ENCODE measurements at places on chromosomes 13 and 19.

DNA sequence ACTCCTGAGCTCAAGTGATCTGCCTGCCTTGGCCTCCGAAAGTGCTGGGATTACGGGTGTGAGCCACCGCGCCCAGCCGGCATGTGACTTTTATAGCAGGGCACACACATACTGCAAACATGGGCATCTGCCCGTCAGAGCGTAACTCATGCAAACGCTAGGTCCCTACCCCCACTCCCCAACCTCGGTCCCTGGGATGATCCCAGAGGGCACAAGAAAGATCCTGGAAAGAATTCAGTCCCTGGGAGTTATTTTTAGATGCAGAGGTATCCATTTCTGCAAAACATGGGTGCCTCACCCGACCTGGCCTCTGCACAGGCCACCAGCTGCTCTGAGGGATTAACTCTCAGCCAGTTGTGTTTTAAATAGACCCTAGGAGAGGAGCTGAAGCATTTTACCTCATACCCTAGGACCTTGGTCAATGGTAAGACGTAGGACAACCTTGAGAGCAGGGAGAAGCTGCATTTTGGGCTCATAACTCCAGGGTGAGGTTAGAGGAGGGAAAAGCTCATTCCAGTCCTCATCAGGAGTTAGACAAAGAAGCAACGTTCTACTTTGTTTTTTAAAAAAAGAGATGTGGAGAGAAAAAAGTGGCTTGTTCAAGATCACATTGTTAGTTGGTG lies 10.8 kb downstream of the TMEM38A start:
- DNase-seq: no peak

DNA sequence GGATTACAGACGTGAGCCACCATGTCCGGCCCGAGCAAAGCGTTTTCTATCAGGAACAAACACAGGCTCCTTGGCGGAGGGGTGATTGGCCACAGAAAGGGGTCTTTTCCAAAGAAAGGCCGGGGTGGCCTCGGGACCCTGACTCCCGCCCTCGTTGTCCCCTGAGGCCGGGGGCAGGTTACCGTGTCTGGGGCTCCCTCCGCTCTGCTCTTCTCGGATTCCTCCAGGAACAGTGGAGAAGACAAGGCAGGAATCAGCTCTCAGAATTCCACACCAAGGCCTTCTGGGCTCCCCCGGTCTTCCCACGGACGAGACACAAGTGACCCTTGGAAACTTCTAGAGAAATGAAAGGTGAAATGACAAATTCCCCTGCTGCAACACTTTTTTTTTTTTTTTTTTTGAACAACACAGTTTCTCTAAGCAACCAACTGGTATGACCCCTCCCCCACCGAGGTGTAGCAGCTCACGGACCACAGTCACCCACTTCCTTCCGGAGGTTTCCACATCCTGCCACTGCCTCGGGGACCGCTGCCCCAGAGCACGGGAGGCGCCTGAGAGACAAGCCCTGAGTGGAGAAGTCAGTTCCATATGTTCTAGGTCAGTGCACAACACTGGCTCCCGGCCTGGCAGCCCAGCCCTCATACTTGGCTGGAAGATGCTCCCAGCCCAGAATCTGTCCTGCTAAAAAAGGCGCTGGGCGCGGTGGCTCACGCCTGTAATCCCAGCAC lies 11.0 kb downstream of the MOB3A start:
- DNase-seq: no peak

GRCh38 chr19:13887517-13887916 lies 10.6 kb downstream of the NANOS3 start:
- no peak for DNase-seq

GRCh38 chr19:51122112-51122981 lies 2.4 kb upstream of the SIGLEC9 start:
- DNase-seq: no peak

- DNase-seq: no peak
Measured at GRCh38 chr19:31330237-31330636, 19.0 kb downstream of the TSHZ3 start.

GRCh38 chr19:2321565-2322283 lies 6.7 kb downstream of the LSM7 start:
- no peak for DNase-seq

DNA sequence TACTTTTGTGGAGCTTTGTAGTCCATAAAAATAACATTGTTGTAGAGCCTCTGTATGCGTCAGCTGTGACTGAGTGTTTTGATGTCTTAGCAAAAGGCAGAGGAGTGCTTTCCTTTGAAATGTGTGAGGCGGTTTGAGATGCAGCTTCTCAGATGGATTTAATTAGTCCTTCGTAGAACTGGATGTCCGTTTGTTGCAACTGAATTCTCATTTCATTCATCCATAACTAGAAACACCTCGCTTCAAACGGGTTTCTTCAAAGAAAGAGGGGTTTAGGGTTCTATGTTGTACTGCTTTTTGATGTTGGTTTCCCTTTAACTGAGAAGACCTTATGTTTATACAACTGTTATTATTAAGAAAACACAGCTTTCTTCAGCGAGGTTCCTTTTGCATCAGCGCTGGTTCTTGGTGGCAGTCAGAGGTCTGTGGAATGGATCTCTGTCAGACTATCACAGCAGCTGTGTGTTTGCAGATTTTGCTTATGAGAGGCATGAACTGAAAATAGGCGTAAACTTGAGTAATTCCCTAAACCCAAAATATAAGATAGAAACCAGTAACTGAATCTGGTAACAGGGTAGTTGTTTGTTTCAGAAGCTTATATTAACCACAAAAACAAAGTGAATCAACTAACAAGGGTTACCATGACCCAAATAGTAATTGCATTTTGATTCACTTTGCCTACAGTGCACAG lies 194.4 kb downstream of the GGACT start:
- DNase-seq: no peak

DNA sequence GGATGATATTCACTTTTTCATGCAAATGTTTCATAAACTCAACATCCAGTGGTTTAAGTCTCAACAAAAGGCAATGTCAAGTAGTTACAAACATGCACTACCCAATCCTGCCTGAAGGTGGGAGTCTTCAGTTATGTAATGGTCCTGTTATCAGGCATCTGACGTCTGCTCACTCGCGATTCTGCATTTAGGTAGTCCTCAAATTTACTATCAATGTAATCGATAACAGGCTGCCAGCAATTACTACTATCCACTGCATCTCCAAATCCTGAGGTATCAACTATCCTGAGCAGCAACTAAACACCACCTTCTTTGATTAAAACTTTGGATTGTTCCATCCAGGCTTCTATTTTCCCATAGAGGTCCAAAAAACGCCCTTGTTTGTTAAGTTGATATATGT lies 51.2 kb downstream of the NLRP12 start:
- DNase-seq: no peak

DNA sequence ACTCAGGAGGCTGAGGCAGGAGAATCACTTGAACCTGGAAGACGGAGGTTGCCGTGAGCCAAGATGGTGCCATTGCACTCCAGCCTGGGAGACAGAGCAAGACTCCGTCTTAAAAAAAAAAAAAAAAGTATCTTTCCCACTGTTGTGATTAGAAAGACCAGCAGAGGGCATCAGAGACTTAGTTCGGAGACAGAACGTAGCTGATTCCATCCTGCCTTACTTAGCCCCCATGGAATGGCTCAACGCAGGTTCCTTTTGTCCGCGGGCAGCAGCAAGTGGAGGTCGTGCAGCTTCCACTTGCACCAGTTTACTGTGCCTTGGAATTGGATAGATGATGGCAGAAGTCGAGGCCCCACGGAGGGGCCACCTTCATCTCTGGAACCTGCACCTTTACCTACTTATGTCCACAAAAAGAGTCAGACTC lies 8.1 kb downstream of the TIMM29 start:
- DNase-seq: no peak

GRCh38 chr19:843836-844545 lies 3.2 kb downstream of the PRTN3 start:
- DNase-seq: peak; percentile 58

GRCh38 chr13:76596216-76596615 lies 290.0 kb downstream of the KCTD12 start:
- no peak for DNase-seq

GRCh38 chr19:30631033-30631370 lies 258.8 kb downstream of the ZNF536 start:
- DNase-seq: no peak

GRCh38 chr19:35935911-35936737 lies at the start of gene LRFN3:
TSS of gene LRFN3 (plus strand) at chr19:35936374. CDS start at chr19:35939426, 3,052 bp downstream.
- DNase-seq: peak; percentile 78

DNA sequence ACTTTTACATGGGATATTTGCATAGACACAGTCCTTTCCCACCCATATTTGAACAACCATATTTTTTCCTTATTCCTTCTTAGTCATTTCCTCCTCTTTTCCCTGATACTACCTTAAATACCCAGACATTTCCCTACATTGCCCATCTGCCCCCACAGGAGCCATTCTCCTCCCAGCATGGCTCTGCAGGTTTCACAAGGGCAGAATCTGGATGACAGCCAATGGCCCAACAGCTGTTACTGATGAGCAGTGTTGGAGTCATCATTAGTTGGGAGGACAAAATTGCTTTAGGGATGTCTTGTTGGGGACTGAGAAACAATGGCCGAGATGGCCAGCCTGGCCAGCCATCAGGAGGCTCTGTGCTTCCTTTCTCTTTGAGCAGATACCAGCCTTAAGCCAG lies 209.5 kb downstream of the KLF5 start:
- no peak for DNase-seq

GRCh38 chr13:47008318-47008717 lies 111.5 kb upstream of the HTR2A start:
- DNase-seq: no peak

GRCh38 chr19:29215322-29215845 lies 2.4 kb upstream of the UQCRFS1 start:
- DNase-seq: no peak

DNA sequence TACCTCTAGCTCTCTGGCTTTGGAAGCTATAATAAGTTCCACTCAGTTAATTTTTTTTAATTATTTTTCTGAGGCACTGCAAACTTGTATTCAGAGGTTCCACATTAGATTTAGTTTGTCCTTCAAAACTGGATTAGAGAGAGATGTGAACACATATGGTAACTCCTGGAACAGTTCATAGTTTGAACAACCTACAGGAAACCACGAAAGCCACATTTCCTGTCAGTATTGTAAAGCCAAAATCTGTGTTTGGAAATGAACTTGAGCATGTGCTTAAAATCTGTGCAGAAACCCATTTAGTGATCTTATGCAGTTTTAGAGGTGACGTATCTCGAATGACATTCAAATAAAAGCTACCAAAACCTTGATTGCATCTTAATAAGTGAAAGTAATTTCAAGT lies 1952.0 kb downstream of the OLFM4 start:
- no peak for DNase-seq

- no peak for DNase-seq
Measured at GRCh38 chr13:77893066-77893465, 25.6 kb downstream of the EDNRB start.

- DNase-seq: no peak
Measured at GRCh38 chr13:52905701-52906100, 57.3 kb upstream of the PCDH8 start.

DNA sequence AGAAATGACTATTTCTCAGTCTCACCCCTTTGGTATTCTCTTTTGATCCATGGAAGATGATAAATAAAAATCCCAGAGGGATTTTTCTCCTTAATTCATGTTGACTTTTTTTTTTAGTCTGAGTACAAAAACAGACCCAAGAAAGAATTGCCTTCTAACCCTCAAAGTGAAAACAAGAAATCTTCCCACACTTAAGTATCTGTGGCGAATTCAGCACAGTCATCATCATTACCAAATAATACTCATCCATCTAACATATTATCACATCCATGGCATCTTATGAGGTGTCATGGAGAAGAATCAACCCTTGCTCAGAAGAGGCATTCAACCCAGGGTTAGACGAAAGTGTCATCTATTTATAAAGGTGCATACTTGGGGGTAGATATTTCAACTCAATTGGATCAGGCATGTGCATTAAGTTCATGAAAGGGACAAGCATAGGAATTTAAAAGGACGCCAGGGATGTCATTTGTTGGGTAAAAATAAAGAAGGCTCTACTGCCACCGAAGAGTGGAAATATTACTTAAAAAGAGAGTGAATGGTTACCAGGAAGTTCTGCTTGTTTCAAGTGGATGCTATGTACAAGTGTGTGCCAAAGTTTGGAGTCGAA lies 101.9 kb downstream of the FLT1 start:
- DNase-seq: no peak

DNA sequence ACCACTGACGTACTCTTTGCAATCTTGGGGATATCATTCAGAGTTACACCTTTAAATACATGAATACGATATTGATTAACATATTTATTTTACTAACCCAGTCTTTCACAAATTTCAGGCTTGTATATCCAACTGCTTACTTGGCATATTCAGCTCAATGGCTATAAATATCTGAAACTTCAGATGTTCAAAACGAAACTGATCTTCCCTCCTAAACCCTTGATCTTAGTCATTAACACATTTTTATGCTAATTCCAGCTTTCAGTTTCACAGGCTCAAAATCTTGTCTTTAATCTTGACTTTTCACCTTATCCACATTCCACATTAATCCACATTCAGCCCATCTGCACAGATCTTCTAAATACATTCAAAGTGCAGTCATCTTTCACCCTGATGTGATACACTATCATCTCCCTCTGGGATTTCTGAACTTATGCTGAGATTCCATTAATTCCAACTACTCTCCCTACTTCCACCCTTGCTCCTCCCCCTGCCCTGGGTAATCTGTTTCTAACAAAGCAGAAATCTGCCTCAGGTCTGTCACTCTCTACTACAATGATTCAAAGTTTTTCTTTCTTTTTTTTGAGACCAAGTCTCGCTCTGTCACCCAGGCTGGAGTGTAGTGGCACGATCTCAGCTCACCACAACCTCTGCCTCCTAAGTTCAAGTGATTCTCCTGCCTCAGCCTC lies 387.2 kb downstream of the GPC5 start:
- DNase-seq: no peak

GRCh38 chr19:45469945-45470761 lies 2.4 kb downstream of the FOSB start:
- DNase-seq: peak; percentile 84

- no peak for DNase-seq
Measured at GRCh38 chr19:29528350-29528945, 2.7 kb downstream of the VSTM2B start.

GRCh38 chr13:113959198-113959597 lies 14.7 kb downstream of the C13orf46 start:
- DNase-seq: no peak

DNA sequence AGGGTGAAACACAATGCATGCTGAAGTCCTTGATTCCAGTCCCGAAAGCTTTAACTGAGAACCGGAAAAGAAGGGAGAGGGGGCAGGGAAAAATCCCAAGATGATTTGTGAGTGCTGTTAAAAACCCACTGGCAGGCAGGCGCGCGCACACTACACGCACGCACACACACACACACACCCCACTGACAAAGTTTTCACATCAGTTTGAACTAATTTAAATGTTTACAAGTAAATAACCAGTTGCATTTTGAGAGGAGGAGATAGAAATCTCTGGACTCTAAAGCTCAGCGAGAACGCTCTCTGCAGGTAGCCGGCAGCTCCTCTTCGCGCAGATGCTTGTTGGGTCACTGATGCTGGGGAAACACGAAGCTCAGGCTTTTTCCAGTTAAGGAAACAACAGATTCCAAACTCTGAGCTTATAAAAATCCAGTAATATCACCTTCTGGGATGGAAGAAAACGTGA lies 818 bp upstream of the SLITRK1 start:
- DNase-seq: no peak

- no peak for DNase-seq
Measured at GRCh38 chr19:19627621-19628500, at the start of gene LPAR2. TSS of gene LPAR2 (minus strand) at chr19:19628220. CDS start at chr19:19627275, 945 bp downstream.

GRCh38 chr13:111252446-111253364 lies 67.7 kb upstream of the TEX29 start:
- peak; percentile 29 for DNase-seq
